Stomach (tissue), 19 donors: ENCODE measurements at places on chromosomes 5 and 9. TPM values are rescaled to one million over a fixed set of nuclear protein-coding genes. Genes with fewer than 3 reads are reported as not detected.
A peak's percentile ranks its signal among the peaks of the same experiment; 100 is the strongest.

The EIF4EBP3 gene
- total RNA-seq = 15.1 TPM

- H3K36me3 ChIP-seq = no peaks in the 10 kb centered on the region
- peaks cover 35% of the 10 kb centered on the region for H3K27me3 ChIP-seq
- DNase-seq = no peak
- H3K4me3 ChIP-seq = peak overlapping the region; percentile 54
- peak overlapping the region; percentile 27 for H3K27ac ChIP-seq
- peaks cover 22% of the 10 kb centered on the region for H3K4me1 ChIP-seq
Measured at GRCh38 chr5:31194468-31194813, 955 bp downstream of the CDH6 start.

The ENHO gene
- total RNA-seq = 5.0 TPM

DNA sequence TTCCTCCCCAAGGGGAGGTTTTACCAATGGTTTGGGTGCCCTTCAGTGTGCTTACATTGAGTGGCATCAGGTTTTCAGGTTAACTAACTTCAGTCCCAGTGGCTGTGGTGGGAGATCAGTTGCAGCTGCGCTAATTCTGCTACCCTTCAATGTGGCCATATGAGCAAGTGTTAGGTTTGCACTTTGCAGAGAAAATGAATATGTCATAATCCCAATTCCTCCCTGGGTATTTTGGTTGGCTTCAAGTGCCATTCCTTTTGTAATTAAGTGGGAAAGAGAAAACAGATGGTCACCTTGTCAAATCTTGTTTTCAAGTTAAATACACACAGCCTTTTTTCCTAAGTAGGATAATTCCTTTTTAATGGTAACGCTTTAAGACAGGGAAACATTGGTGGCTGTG is 236.2 kb downstream of the TLE4 start:
- no peaks in the 10 kb centered on the region for H3K27me3 ChIP-seq
- DNase-seq = no peak
- no peaks in the 10 kb centered on the region for H3K36me3 ChIP-seq
- no peak overlapping the region for H3K4me3 ChIP-seq
- no peaks in the 10 kb centered on the region for H3K4me1 ChIP-seq

GRCh38 chr5:176779537-176779936 is 30.8 kb upstream of the UNC5A start:
- H3K27me3 ChIP-seq = no peaks in the 10 kb centered on the region
- no peaks in the 10 kb centered on the region for H3K36me3 ChIP-seq
- H3K27ac ChIP-seq = no peak overlapping the region
- no peak overlapping the region for H3K4me3 ChIP-seq
- H3K4me1 ChIP-seq = no peaks in the 10 kb centered on the region

GRCh38 chr5:43685252-43685950 is 82.4 kb downstream of the NNT start:
- no peaks in the 10 kb centered on the region for H3K27me3 ChIP-seq
- H3K27ac ChIP-seq = no peak overlapping the region
- H3K4me1 ChIP-seq = no peaks in the 10 kb centered on the region
- no peaks in the 10 kb centered on the region for H3K36me3 ChIP-seq
- DNase-seq = no peak
- no peak overlapping the region for H3K4me3 ChIP-seq

The SLC6A19 gene
- not detected for total RNA-seq

GRCh38 chr5:146647656-146648199 is 131.7 kb upstream of the GPR151 start:
- H3K4me3 ChIP-seq = no peak overlapping the region
- H3K27ac ChIP-seq = no peak overlapping the region
- no peaks in the 10 kb centered on the region for H3K4me1 ChIP-seq
- no peaks in the 10 kb centered on the region for H3K27me3 ChIP-seq
- no peaks in the 10 kb centered on the region for H3K36me3 ChIP-seq
- peak; percentile 49 for DNase-seq

The DDX4 gene
- not detected for total RNA-seq

DNA sequence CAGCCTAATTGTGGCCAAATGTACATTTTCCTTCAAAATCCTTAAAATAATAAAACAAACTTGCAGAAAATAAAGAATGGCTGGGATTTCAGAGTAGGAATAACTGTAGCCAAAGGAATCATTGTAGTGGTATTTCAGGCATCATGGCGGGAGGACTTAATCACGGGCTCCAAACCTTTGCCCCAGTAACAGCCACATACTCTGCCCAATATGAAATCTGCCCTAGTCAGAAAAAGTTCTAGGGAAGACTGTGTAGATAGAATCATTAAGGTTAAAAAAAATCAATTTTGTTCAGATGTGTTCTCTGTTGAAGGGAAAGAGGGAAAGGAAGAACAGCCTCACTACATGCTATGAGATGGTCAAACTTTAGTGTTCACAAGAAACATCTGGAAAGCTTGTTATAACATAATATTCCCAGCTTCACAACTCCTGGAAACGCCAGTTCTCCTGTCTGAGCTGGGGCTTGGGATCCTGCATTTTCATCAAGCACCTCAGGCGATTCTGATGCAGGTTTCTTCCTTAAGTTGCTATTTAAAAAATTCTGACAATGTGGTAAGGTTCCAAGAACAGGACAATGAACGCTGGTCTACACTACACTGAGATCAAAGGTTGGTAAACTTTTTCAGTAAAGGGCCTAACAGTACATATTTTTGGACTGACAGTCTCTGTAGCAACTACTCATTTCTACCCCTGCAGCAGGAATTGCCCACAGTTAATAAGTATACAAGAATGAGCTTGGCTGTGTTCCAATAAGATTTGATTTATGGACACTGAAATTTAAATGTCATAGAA is 87.9 kb downstream of the CEMIP2 start:
- H3K36me3 ChIP-seq = peaks cover 5% of the 10 kb centered on the region
- H3K4me1 ChIP-seq = no peaks in the 10 kb centered on the region
- H3K4me3 ChIP-seq = no peak overlapping the region
- no peaks in the 10 kb centered on the region for H3K27me3 ChIP-seq

- H3K27ac ChIP-seq = no peak overlapping the region
- no peak for DNase-seq
- no peaks in the 10 kb centered on the region for H3K27me3 ChIP-seq
- H3K4me1 ChIP-seq = peaks cover 23% of the 10 kb centered on the region
Measured at GRCh38 chr5:115298811-115299210, 2.4 kb upstream of the CCDC112 start.

DNA sequence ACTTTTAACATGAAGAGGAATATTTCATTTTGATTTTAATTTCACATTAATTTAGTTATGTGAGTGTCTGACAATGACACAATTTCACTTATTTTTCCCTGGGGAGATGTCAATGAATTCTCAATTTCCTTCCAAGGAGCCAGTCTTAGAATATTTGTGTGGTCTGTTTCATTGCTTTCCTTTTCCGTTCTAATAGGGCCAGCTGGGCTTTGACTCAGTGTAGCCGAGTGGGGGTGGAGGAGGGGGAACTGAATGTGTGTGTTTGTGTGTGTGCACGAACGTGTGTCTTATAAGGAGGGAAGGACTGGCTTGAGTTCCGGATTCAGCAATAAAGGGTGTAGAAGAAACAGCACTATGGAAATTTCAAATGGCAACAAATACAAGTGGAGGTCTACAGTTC is 100.0 kb downstream of the BASP1 start:
- H3K36me3 ChIP-seq = no peaks in the 10 kb centered on the region
- H3K4me3 ChIP-seq = no peak overlapping the region
- no peak for DNase-seq
- H3K4me1 ChIP-seq = no peaks in the 10 kb centered on the region
- no peaks in the 10 kb centered on the region for H3K27me3 ChIP-seq
- H3K27ac ChIP-seq = no peak overlapping the region

GRCh38 chr9:121345070-121345469 is 25.0 kb downstream of the STOM start:
- no peak overlapping the region for H3K4me3 ChIP-seq
- peaks cover 94% of the 10 kb centered on the region for H3K36me3 ChIP-seq
- peak overlapping the region; percentile 59 for H3K27ac ChIP-seq
- peaks cover 83% of the 10 kb centered on the region for H3K4me1 ChIP-seq

- no peak overlapping the region for H3K27ac ChIP-seq
- H3K27me3 ChIP-seq = no peaks in the 10 kb centered on the region
- no peak overlapping the region for H3K4me3 ChIP-seq
Measured at GRCh38 chr5:72268753-72269410, 51.2 kb downstream of the MRPS27 start.

The NUDCD2 gene
- total RNA-seq = 3.6 TPM

DNA sequence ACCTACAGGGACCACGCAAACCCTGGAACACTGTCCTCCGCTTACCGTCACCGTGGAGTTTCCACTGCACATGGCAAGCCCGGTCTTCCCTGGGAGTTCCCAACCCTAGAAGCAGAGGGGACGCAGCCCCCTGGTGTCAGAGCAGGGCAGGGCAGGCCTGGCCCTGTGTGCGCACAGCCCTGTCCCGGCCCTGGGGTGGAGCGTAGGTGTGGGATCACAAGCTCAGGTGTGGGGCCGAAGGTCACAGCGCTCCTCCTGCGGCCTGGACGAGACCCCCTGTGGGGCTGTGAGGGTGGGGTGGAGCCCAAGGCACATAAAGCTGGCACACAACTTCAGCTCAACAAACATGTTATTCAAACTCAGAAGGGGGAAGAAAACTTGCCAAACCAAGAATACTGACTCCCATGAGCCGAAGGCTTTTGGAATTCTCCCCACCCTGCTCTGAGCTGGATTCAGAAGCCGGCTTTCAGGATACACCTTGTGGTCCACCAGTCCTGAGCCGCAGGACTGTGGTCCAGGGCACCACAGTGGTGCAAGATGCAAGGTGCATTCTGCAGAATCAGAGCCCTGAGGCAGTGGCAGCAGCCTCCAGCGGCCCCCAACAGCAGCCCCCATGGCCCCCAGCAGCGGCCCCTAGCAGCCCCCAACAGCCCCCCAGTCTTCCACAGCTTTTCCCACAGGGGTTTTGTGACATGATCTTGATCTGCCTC is 11.8 kb upstream of the EXOC3 start:
- DNase-seq = peak; percentile 44
- no peaks in the 10 kb centered on the region for H3K27me3 ChIP-seq
- no peaks in the 10 kb centered on the region for H3K36me3 ChIP-seq
- H3K27ac ChIP-seq = no peak overlapping the region
- H3K4me3 ChIP-seq = no peak overlapping the region
- no peaks in the 10 kb centered on the region for H3K4me1 ChIP-seq

DNA sequence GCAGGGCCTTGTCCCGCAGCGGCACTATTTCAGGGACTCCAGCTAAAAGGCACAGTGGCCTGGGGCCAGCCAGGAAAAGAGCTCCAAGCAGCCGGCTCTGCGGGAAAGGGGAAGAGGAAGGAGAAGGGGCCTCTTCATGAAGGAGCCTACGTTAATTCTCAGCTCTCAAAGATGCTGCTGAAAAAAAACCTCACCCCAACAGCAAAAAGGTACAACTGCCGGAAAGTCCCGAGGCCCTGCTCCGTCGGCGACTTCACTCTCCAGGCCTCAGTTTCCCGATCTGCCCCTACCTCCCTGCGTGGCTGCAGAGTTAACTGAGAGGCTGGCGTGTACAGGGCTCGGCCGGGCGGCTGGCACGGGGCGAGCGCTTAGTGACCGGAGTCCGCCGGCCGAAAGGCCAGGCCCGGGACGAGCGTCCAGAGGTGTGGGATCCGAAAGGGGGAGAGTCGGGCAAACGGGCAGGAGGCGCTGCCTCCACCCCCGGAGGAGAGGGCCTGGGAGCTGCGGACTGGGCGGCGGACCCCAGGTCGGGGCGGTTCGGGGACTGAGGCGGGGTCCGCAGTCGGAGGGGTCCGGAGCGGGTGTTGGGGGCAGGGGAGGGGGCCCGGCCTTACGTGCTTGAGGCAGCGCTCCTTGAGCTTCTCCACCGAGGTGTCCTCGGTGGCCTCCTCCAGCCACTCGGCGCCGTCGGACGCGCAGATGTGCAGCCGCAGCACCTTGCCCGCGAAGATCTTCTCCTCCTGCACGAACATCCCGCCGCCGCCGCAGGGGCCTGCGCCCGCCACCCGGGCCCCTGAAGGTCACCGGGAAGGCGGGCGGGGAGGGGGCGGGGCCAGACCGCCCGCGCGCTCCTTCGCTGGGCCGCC is 529 bp downstream of the UBAC1 start:
- H3K27ac ChIP-seq = peak overlapping the region; percentile 88
- peak; percentile 60 for DNase-seq
- peak overlapping the region; percentile 96 for H3K4me3 ChIP-seq

DNA sequence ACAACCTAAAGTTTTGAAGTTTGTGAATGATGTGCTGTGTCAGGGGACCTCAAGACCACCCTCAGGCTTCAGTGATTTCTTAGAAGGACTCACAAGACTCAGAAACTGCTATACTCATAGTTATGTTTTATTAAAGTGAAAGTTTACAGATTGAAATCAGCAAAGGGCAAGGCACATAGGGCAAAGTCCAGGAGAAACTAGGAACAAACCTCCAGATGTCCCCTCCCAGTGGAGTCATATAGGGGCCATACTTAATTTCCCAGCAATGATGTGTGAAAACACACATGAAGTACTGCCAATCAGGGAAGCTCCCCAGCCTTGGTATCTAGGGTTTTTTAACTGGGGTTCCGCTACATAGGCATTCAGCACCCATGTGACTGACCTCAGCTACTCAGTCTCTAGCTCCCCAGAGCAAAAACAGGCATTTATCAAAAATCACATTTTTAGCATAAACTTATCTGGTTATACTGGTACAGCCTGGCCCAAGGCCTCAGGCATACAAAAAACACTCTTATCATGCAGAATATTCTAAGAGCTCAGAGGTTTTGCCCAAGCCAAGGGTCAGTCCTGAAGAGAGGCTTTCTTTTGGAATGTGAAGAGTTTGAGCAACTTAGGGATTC is 74.7 kb upstream of the ANKRD55 start:
- H3K27me3 ChIP-seq = no peaks in the 10 kb centered on the region
- no peaks in the 10 kb centered on the region for H3K36me3 ChIP-seq
- DNase-seq = peak; percentile 78
- peaks cover 6% of the 10 kb centered on the region for H3K4me1 ChIP-seq

The ELOVL7 gene
- 12.7 TPM for total RNA-seq

The CXXC5 gene
- 25.9 TPM for total RNA-seq

The STXBP1 gene
- 77.7 TPM for total RNA-seq

- H3K27me3 ChIP-seq = no peaks in the 10 kb centered on the region
- H3K36me3 ChIP-seq = peaks cover 74% of the 10 kb centered on the region
- DNase-seq = peak; percentile 44
- H3K4me1 ChIP-seq = peaks cover 5% of the 10 kb centered on the region
- no peak overlapping the region for H3K4me3 ChIP-seq
- H3K27ac ChIP-seq = no peak overlapping the region
Measured at GRCh38 chr5:138408023-138408422, 30.8 kb upstream of the REEP2 start.

GRCh38 chr5:137129886-137130680 is 369.0 kb downstream of the SPOCK1 start:
- no peaks in the 10 kb centered on the region for H3K36me3 ChIP-seq
- DNase-seq = no peak
- H3K4me3 ChIP-seq = no peak overlapping the region
- H3K27ac ChIP-seq = no peak overlapping the region

The SPINK13 gene
- not detected for total RNA-seq

- peaks cover 50% of the 10 kb centered on the region for H3K4me1 ChIP-seq
- no peak overlapping the region for H3K4me3 ChIP-seq
- no peak overlapping the region for H3K27ac ChIP-seq
- DNase-seq = no peak
- peaks cover 28% of the 10 kb centered on the region for H3K27me3 ChIP-seq
Measured at GRCh38 chr5:141492168-141492885, 3.4 kb downstream of the PCDHGC5 start.

- no peak for DNase-seq
- H3K27ac ChIP-seq = no peak overlapping the region
- no peaks in the 10 kb centered on the region for H3K36me3 ChIP-seq
- H3K4me3 ChIP-seq = no peak overlapping the region
- no peaks in the 10 kb centered on the region for H3K27me3 ChIP-seq
Measured at GRCh38 chr5:96384353-96384752, 48.7 kb downstream of the PCSK1 start.
